ENCODE measurements at places on chromosomes 2 and 18. TPM values are rescaled to one million over a fixed set of nuclear protein-coding genes. Genes with fewer than 3 reads are reported as not detected.

SLC38A11 gene
- not detected for polyA plus RNA-seq

IL36B gene
- polyA plus RNA-seq = not detected

FTCDNL1 gene
- polyA plus RNA-seq = 1.4 TPM

ZRANB3 gene
- polyA plus RNA-seq = 2.5 TPM

EIF2AK2 gene
- 42.6 TPM for polyA plus RNA-seq

CCDC141 gene
- polyA plus RNA-seq = 3.9 TPM

ALK gene
- polyA plus RNA-seq = not detected

GPR45 gene
- not detected for polyA plus RNA-seq

NETO1 gene
- not detected for polyA plus RNA-seq

HOXD9 gene
- polyA plus RNA-seq = not detected

DARS1 gene
- 102 TPM for polyA plus RNA-seq

LOXL3 gene
- 0.08 TPM for polyA plus RNA-seq

TET3 gene
- 0.78 TPM for polyA plus RNA-seq

CPLX4 gene
- polyA plus RNA-seq = not detected

PGAP1 gene
- polyA plus RNA-seq = 1.5 TPM

CDKL4 gene
- polyA plus RNA-seq = not detected

PROKR1 gene
- polyA plus RNA-seq = not detected

PLB1 gene
- polyA plus RNA-seq = 0.16 TPM

POTEI gene
- not detected for polyA plus RNA-seq

TMEM169 gene
- 1.1 TPM for polyA plus RNA-seq

EMX1 gene
- not detected for polyA plus RNA-seq

SERPINB11 gene
- polyA plus RNA-seq = not detected

SANBR gene
- polyA plus RNA-seq = 1.1 TPM

RUFY4 gene
- polyA plus RNA-seq = not detected

OTOS gene
- polyA plus RNA-seq = not detected

LYPD1 gene
- not detected for polyA plus RNA-seq

SAG gene
- polyA plus RNA-seq = not detected

REG1A gene
- polyA plus RNA-seq = not detected
